Pancreas (tissue), 10 donors: ENCODE measurements at places on chromosomes 11 and 22.

DNA sequence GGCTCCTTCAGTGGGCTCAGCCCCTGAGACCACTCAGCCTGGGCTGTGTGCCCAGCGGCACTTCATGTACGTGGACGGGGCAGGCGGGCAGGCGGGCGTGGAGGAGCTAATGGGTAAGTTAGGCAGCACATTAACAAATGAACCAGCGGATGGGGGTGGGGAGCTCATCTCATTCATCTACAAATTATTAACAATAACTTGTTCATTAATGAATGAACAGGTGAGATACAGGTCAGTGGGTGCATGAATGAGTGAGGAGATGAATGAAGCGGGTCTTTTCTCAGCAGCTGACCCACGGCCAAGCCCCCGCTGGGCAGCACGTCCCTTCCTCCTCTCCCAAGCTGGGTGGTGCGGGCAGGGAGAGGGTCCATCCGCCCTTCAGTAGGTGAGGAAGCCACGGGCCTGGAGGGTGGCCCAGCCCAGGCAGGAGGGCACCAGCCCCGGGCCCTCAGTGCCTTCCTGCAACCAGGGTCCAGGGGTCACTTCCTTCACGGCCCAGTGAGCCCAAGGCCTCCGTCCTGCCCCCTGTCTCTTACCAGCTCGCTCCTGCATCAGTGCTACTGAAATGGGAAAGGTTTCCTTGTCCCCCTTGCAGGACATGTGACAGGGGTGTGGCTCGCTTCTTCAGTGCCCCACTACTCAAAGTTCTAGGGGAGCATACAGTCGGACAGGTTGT lies 60.5 kb upstream of the KCNQ1OT1 start:
- no peaks in the 10 kb centered on the region for H3K27me3 ChIP-seq
- H3K36me3 ChIP-seq = no peaks in the 10 kb centered on the region
- DNase-seq = peak; percentile 39
- no peak overlapping the region for H3K4me3 ChIP-seq

DNA sequence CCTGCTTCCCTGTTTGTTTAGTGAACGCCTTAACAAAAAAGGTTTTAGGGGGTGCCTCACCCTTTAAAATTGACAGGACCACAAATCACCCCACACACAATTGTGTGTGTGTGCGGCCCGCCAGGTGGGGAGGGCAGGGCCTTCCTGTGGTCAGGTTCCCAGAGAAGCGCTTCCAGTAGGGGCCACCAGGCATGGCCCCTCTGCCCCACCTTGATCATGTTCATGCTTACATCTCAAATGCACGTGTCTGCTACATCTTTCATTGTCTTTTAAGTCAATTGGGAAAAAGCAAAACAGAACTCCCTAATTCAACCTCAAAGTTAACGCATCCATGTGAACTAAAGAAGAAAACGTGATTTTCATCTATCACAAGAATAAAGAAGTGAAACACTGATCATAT lies 1335.3 kb downstream of the TBC1D22A start:
- H3K36me3 ChIP-seq = no peaks in the 10 kb centered on the region
- no peaks in the 10 kb centered on the region for H3K27me3 ChIP-seq
- no peak overlapping the region for H3K27ac ChIP-seq
- DNase-seq = no peak
- no peak overlapping the region for H3K4me3 ChIP-seq

DNA sequence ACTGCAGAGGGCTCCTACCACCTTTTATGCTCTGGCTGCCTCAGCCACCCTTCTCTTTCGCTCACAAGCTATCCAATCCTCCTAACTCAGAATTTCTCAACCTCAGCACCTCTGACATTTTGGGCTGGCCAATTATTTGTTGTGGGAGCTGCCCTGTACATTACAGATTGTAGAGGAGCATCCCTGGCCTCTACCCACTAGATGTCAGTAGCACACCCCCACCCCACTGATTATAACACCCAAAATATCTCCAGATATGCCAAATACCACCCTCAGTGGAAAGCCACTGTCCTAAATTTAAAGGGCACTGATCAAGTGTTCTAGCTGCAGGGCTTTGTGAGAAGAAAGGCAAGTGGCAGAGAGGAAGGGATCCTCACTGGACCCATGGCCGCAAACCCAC lies 443.1 kb downstream of the SOX6 start:
- no peaks in the 10 kb centered on the region for H3K4me1 ChIP-seq
- no peak overlapping the region for H3K27ac ChIP-seq
- H3K4me3 ChIP-seq = no peak overlapping the region
- no peaks in the 10 kb centered on the region for H3K36me3 ChIP-seq
- H3K27me3 ChIP-seq = no peaks in the 10 kb centered on the region

DNA sequence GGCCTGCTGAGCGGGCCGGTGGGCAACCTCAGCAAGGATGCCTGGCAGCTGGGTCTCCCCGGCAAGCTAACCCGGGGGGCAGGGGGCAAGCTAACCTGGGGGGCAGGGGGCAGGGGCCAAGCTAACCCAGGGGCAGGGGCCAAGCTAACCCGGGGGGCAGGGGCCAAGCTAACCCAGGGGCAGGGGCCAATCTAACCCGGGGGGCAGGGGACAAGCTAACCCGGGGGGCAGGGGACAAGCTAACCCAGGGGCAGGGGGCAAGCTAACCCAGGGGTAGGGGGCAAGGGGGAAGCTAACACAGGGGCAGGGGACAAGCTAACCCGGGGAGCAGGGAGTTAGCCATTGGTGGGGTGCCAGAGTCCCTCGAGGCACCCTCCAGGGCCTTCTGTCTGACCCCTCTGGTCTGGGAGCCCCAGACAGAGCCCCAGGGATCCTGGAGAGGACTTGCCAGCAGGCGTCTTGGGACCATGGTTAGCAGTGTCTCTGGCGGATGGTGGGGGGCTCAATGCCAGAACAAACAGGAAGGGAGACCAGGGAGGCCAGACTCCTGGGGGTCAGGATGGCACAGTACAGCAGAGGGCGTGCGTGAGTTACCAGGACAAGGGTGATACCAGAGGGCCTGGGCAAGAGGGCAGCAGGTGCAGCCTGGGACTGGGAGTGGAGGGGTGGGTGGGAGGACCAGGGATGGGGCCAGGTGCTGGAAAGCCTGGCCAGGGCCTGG lies 16.1 kb downstream of the IGF2 start:
- no peak overlapping the region for H3K4me3 ChIP-seq
- no peaks in the 10 kb centered on the region for H3K27me3 ChIP-seq
- H3K27ac ChIP-seq = no peak overlapping the region

- H3K4me1 ChIP-seq = no peaks in the 10 kb centered on the region
- no peaks in the 10 kb centered on the region for H3K36me3 ChIP-seq
- DNase-seq = no peak
- H3K27ac ChIP-seq = no peak overlapping the region
- H3K27me3 ChIP-seq = no peaks in the 10 kb centered on the region
- no peak overlapping the region for H3K4me3 ChIP-seq
Measured at GRCh38 chr11:123103326-123103980, 41.5 kb upstream of the HSPA8 start.

DNA sequence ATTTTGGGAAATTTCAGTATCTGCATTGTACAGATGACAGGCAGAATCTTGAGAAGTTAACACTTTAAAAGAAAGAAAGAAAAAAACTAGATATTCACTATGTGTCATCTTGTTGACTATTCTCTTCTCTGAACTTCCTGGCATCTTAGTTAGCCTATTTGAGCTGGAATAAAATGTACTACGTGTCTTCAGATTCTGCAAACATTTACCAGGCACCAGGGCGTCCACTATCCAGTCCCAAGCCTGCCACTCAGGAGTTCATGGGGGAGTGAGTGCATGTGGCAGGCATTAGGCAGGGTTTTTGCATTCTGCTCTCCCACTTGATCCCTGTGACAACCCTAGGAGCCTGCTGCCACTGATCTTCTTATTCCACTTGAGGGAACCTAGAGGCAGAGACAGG lies 25.0 kb downstream of the TIMP3 start:
- H3K27me3 ChIP-seq = no peaks in the 10 kb centered on the region
- H3K4me3 ChIP-seq = no peak overlapping the region
- DNase-seq = no peak
- no peaks in the 10 kb centered on the region for H3K4me1 ChIP-seq
- no peak overlapping the region for H3K27ac ChIP-seq

DNA sequence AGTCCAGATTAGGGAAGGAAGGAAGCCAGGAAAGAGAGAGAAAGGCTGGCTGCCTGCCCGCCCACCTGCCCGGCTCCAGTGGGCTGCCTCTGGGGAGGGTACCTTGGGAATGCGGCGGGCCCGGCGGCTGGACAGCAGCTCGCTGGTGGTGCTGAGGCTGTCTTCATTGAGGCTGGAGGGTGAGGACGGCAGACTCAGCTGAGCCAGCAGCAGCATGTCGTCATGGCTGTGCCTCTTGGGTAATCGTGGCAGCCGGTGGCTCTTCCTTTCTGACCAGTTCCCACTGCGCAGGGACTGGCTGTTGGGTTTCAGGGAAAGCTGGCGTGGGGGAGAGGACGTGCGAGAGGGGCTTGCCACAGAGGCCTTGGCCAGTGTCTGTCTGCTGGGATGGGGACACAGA lies 32.9 kb downstream of the RPL27A start:
- H3K36me3 ChIP-seq = no peaks in the 10 kb centered on the region
- no peak for DNase-seq
- no peak overlapping the region for H3K4me3 ChIP-seq
- H3K4me1 ChIP-seq = peaks cover 31% of the 10 kb centered on the region

DNA sequence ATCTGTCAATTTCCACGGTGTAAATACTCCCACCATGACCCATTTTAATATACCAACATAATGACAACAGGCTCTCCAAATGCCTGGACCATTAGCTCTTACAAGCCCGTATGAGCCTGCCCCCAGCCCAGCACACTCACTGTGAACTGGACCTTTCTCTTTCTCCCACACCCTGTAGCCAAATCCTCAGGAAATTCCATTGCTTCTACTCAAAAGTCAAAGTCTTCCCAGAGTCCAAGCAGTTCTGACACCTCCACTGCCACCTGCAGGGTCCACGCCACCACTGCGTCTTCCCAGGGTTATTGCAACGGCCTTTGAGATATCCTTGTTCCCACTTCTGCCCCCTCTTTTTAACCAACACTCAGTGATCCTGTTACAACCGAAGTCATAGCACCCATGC lies 110.1 kb upstream of the ASPHD2 start:
- H3K4me3 ChIP-seq = no peak overlapping the region
- H3K27me3 ChIP-seq = peaks cover 4% of the 10 kb centered on the region
- no peak overlapping the region for H3K27ac ChIP-seq
- DNase-seq = no peak
- no peaks in the 10 kb centered on the region for H3K36me3 ChIP-seq

GRCh38 chr11:2767801-2768200 lies 68.0 kb upstream of the KCNQ1OT1 start:
- H3K27me3 ChIP-seq = no peaks in the 10 kb centered on the region
- H3K4me3 ChIP-seq = no peak overlapping the region
- H3K4me1 ChIP-seq = no peaks in the 10 kb centered on the region
- DNase-seq = no peak
- no peaks in the 10 kb centered on the region for H3K36me3 ChIP-seq
- no peak overlapping the region for H3K27ac ChIP-seq

DNA sequence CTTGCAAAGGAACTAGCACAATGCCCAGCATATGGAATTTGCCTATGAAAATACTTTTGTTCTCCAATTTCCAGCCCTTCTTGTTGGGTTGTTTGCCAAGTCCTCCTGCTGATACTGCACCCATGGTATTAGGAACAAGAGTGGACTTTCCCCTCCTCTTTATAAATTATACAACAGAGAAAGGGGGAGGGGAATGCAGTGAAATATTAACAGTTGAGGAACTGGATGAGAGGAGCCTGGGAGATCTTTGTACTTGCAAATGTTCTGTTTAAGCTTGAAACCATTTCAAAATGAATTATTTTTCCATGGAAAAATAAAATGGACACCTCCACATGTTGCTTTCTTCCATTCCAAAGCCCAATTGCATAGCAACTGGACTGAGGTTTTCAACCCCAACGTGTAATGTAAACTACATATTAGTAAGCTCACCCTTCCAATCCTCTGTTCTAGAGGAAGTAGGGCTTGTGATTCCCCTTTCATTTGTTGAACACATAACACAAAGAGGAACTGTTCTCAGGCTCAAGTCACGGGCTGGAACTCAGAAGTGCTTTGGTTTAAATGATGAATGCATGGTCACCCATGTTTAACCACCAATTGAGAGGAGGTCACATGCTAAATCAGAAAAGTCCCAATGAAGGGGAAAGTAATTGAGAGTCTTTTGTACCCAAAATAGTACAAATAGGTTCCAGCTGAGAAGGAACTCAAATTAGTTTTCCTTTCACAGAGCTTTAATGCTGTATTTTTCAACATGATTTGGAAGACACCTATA lies 66.2 kb upstream of the ZC3H12C start:
- no peaks in the 10 kb centered on the region for H3K4me1 ChIP-seq
- H3K27ac ChIP-seq = no peak overlapping the region
- DNase-seq = no peak
- no peaks in the 10 kb centered on the region for H3K27me3 ChIP-seq
- no peak overlapping the region for H3K4me3 ChIP-seq

GRCh38 chr22:37098976-37099591 lies 10.4 kb downstream of the TMPRSS6 start:
- no peak overlapping the region for H3K4me3 ChIP-seq
- H3K27ac ChIP-seq = no peak overlapping the region
- H3K27me3 ChIP-seq = no peaks in the 10 kb centered on the region
- no peaks in the 10 kb centered on the region for H3K4me1 ChIP-seq

- H3K27ac ChIP-seq = no peak overlapping the region
- no peak for DNase-seq
- no peaks in the 10 kb centered on the region for H3K36me3 ChIP-seq
- no peaks in the 10 kb centered on the region for H3K4me1 ChIP-seq
- no peaks in the 10 kb centered on the region for H3K27me3 ChIP-seq
Measured at GRCh38 chr22:24411256-24412004, 16.0 kb upstream of the ADORA2A start.

DNA sequence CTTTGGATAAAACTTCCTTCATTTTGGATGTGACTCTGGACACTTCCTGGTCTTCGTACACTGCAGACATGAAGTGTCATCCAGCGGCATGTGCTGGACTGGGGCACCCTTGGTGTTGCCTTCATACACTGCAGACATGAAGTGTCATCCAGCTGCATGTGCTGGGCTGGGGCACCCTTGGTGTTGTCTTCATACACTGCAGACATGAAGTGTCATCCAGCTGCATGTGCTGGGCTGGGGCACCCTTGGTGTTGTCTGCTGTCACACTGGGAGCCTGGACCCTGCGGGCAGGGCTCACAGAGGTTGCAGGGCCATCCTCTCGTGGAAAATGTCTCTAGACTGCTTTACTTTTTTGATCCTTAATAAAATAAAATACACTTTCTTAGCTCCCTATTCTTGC lies 771.4 kb downstream of the BRD1 start:
- no peak for DNase-seq
- H3K4me1 ChIP-seq = no peaks in the 10 kb centered on the region
- H3K36me3 ChIP-seq = no peaks in the 10 kb centered on the region
- no peak overlapping the region for H3K27ac ChIP-seq
- no peaks in the 10 kb centered on the region for H3K27me3 ChIP-seq

GRCh38 chr22:29654882-29655281 lies 51.4 kb downstream of the NF2 start:
- DNase-seq = no peak
- no peaks in the 10 kb centered on the region for H3K36me3 ChIP-seq
- no peak overlapping the region for H3K27ac ChIP-seq
- no peaks in the 10 kb centered on the region for H3K4me1 ChIP-seq
- no peaks in the 10 kb centered on the region for H3K27me3 ChIP-seq
- no peak overlapping the region for H3K4me3 ChIP-seq
